Ascending aorta (tissue), 2 donors: ENCODE measurements at places on chromosomes 7 and 10. TPM values are rescaled to one million over a fixed set of nuclear protein-coding genes. Genes with fewer than 3 reads are reported as not detected.

Gene DYDC2
- total RNA-seq: not detected

Gene CCL26
- total RNA-seq: not detected

Gene LRMDA
- 0.96 TPM for total RNA-seq

GRCh38 chr10:114174695-114175188 lies 739 bp upstream of the CCDC186 start:
- no peak for DNase-seq

- DNase-seq: no peak
Observed at GRCh38 chr7:81768951-81769778, 682 bp downstream of the HGF start.

- DNase-seq: no peak
Observed at GRCh38 chr7:151595702-151596350, 76.1 kb upstream of the RHEB start.

DNA sequence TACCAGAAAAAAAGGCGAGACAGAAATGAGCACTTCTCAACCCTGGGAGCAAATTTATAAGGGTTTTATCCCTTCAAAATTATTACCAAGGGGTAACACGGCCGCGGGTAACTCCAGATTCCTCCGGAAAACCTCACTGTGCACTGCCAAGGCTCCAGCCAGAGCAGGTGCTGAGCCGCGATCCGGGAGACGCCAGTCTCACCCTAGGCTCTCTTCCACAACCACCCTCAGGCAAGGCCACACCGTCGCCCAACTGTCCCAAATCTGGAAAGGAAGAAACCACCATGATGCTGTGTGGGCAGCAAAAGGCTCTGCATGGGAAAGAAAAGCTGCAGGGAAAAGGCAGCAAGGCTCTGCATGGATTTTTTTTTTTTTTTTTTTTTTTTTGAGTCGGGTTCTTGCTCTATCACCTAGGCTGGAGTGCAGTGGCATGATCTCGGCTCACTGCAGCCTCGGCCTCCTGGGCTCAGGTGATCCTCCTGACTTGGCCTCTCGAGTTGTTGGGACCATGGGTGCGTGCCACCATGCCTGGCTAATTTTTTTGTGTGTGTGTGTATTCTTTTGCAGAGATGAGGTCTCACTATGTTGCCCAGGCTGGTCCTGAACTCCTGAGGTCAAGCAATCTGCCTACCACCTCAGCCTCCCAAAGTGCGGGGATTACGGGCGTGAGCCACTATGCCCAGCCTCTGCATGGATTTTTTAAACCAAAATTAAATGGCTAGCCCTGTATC lies 39.0 kb downstream of the MAD1L1 start:
- DNase-seq: no peak

- DNase-seq: no peak
Observed at GRCh38 chr10:122252805-122253204, 18.3 kb upstream of the BTBD16 start.

GRCh38 chr7:2082139-2082998 lies 150.4 kb downstream of the MAD1L1 start:
- no peak for DNase-seq
